Pancreas (tissue), 10 donors: ENCODE measurements at places on chromosomes 5 and 9. TPM values are rescaled to one million over a fixed set of nuclear protein-coding genes. Genes with fewer than 3 reads are reported as not detected.

DNA sequence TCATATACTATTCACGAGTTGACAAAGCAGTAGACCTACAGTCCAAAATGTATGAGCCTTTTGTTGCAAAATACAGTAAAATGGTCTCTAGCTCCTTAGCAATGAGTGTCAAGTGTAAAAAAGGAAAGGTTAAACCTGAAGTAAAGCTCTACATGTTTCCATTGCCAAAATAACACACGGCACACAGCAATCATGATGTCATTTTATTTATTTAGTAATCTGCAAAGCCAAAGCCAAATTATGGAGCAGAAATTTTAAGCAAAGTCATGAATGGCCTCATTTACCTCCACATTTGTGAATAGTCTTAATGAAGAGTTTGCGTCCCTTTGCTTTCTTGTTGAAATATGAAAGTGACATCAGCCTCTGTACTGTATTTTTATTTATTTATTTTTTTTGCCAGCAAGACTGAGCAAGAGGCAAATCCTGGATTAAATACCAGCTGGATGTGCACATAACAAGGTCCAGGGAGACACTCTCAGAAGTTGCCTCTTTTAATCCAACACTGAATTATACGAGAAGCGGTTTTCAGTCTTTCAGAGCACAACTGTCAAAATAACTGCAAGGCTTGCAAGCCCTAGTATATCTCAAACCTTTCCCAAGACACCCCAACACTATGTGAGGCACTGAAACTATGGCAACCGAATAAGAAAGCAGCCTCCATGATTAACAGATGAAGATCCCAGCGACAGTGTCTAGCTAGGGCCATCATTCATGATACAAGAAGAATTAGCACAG is 9.7 kb downstream of the SEMA6A start:
- no peak for DNase-seq

The SEMA6A gene
- 20.3 TPM for total RNA-seq

DNA sequence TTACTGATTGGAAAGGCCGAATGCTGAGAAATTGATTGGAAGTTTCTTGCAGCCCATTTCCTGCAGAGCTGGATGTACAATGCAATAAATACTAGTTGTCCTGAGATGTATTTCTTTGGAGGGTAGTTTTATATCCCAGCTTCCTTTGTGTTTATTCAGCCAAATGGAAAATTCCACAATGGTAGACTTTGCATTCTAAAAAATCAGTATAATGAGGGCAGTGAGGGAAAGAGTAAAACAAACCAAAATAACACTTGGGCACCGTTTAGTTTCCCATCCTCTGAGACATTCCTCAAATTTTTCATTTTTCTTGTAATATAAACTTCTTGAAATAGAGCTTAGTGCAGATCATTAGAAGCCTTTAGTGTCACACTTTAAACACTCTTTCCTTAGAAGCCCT is 379.4 kb downstream of the EBF1 start:
- no peak for DNase-seq

DNA sequence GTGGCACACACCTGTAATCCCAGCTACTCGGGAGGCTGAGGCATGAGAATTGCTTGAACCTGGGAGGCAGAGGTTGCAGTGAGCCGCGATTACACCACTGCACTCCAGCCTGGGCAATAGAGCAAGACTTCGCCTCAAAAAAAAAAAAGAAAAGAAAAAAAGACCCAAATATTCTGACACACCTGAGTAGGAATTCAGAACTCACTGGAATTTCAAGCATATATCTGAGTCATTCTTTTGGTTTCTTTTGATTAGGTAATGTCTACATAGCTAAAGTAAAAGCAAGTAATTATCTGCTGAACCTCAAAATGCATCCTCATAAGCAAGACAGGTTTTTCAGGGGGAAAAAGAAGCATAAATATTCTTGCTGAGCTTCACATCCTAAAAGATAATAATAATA is 35.9 kb downstream of the ANKRD31 start:
- DNase-seq, result no peak

DNA sequence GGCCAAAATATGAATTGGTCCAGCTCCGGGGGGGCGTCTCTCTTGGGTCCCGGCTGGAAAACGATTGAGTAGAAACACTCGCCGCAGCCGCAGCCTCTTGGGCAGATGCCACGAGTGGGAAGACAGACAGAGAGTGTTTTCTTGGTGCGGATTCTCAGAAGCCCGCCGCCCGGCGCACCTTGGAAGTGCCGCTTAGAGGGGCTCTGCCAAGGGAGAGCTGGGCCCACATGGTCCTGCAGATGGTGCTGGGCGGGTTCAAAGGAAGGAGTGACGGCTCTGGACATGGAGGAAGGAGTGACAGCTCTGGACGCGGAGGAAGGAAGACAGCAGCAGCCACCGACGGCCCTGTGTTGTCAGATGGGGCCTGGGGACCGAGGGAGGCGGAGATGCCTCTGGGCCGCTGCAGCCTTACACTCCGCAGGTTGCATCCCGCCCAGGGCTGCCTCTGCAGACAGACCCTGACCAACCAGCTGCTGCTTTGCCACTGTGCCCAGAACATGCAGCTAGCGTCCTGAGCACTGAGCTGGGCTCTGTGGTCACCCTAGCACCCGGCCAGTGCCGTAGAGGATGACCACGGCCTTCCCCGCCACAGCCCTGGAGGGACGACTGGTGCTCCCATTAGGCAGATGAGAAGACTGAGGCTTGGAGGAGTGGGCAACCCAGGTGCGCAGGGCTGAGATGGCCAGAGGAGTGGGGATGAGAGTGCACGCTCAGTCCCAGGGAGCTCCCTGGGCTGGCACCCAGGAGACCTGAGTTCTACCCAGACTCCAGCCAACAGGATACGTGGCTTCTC is 20.8 kb upstream of the QRFP start:
- no peak for DNase-seq

DNA sequence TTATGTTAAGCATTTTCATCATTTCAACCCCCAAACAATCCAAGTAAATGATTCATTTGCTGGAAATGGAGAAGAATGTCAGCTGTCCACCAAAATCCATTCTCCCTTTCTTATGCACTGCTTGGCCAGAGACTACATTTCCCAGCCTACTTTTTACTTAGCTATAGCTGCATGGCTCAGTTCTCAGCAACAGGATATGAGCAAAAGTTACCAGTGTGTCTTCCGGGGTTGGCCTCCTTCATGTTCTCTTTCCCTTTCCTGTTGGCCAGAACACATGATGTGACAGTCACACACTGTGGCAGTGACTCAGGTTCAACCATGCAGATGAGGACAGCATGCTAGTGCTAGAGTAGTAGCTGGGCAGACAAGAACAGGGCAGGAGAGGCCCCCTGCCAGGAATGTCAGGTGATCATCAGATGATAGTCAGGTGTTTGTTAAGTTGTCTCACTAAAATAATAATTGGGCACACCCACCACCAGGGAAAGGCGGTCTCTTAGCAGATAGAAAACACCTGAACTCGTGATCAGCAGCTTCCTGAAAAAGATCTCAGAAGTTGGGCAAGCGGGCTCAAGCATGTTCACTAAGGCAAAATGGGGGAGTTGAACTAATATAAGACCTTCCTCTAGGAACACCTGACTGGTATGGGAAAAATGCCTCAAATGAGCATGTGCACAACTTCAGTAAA is 12.2 kb downstream of the GPR150 start:
- DNase-seq, result no peak

DNA sequence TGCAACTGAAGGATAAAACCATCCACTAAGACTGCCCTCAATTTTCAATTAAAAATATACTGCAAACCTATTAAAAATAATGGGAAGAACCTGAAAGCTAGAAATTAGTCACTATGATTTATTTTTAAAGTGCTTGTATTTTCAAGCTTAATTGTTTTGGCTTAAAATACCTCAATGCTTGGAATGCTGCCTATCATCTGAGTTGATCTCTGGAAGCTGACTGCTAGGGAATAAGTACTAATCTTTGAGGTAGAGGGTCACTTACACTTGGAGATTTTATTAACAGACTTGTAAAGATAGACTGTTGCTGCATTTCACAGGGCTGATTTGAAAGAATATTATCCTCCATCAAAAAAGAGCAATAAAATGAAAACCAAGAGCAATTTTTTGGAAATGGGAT is 6.2 kb downstream of the PCSK1 start:
- no peak for DNase-seq

The RNF180 gene
- 6.7 TPM for total RNA-seq

DNA sequence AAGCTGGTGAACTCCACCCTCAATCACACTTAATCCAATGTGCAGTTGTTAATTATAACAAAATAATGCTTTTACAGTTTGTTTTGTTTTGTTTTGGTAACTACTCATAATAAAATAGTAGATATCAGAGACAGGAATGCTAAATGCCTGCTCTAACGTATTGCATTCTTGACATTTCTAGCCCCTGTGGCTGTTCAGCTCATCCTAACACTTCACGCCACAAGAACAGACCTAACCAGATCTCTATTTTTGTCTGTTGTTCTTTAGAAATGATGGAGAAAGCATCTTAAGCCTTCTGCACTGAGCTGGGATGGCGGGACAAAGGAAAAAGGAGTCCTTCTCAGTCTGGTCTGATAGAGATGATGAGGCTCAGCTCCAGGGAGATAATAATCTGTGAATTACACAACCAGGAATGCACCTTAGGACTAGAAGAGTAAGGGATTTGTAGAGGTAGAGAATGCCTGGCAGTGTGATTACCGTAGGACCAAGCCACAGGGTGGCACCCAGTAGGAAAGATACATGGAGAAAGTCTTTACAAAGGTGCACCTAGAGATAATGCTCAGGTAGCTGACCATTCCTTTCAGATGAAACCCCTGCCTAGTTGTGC is 628.8 kb downstream of the PDE4D start:
- no peak for DNase-seq

DNA sequence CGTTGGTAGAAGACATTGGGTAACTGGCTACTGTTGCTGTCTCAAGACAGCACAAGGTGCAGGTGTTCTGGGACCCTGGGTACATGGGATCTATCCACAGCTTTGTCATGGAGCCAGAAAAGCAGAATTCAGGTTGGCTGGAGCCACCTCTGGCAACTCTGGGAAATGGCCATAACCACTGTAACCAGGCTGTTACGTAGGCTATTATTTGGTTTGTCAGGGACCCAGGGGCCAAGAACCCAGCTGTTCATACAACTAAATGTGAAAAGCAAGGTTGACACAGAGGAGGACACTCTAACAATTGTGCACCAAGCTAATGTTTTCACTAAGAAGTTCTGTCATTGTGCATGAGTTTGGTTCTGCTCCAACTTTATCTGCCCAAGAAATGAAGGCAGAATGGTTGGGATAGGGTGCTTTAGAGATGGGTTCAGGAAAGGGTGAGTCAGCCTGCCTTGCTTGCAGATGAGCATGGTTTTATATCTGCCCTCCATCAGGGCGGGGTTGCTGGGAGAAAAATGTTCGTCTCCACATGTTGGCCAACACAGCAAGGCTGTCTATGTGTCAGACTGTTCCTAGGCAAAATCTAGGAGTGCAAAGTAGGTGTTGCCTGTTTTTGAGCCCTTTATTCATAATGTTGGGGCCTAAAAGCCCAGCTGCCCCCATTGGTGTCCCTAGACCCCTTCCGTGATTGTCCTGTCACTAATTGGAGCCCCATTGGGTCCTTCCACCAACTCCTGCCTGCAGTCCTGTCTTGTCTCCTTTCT is 131.3 kb upstream of the DAP start:
- DNase-seq, result no peak

DNA sequence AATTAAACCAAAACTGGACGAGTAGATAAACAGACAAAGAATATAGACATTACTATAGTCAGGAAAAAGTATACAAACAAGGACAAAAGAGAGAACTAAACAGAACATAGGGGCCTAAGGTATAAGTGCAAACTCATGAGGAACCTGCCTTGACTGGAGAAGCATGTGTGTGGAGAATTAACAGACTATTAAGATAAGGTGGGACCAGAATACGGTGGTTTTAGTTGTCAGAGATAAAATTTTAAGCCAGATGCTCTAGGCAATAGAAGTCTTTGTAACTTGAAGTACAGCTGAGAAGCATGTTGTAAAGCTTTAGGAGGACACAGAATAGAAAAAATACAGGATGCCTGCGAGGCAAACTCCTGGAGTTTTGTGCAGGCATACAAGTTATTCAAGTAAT is 707.1 kb downstream of the PTPRD start:
- DNase-seq, result no peak

DNA sequence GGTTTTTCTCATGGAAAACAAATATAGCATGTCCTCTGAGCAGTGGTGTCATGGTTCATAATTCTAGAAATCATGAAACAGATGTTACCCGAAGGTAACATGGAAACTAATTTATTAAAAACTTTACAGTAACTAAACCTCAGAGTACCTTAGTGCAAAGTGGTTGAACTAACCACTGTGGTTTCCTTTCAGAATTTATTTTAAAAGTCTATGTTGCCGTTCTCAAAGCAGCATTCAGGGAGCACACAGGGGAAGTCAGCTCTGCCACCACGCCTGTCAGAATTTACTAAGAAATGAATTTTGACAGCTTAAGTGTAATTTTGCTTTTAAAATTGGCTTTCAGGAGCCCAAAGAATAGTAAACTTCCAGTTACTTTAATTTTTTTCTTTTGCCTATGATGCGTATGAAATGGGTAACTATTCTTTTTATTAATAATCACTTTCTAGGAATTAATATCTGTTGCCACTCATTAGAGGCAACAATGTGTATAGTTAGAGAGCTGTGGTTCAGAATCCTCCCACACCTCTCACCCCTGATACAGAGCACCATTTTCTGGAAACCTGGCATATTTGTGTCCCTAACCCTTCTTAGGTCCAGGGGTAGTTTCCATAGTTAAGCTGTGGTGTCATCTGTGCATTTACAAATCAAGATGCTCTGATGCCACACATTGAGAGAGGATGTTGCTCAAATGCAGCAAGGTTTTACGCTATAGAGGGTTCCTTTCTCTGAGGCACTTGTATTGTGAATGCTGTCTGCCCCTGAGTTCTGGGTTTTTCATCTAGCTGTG is 202.6 kb downstream of the ZSWIM6 start:
- DNase-seq, result no peak

The FIBCD1 gene
- total RNA-seq, result not detected

- DNase-seq, result no peak
Measured at GRCh38 chr9:37030611-37030939, 3.5 kb downstream of the PAX5 start.

DNA sequence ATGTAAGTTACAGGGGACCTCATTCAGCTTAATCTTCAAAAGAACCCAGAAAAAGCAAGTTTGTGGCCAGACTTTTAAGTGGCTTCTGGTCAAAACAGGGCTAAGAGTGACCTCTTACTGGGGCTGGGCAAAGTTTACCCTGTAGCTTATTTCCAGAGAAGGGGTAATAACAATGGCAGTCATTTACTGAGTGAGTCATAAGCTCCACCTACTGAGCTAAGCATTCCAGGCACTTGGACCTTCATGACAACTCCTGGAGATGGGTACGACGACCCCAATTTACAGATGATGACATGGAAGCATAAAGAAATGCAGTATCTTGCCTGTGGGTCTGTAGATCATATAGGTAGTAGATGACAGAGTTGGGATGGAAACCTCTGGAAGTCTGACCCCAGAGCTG is 4.7 kb upstream of the GPR151 start:
- DNase-seq, result no peak

DNA sequence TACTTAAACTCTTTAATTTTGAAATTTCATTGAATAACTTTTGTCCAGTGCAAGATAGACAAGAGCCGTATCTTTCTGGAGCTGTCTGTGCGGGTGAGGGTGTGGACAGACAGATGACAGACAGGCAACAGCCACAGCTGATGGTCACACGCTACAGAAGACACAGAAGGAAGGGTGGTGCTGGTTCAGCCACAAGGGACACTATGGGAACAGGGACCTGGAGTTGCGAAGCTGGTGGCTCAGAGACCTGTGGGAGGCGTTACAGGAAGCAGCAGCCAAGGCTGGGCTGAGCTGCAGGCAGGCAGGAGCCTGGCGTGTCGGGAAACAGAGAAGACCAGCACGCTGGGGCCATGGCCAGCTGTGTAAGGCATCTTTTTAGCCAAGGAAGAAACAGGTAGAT is 104.4 kb downstream of the WNK2 start:
- DNase-seq, result no peak

The SH3PXD2B gene
- 14.6 TPM for total RNA-seq
